CD4-positive, alpha-beta T cell treated with Interleukin-15 for 4 hours (primary cell): ENCODE measurements at places on chromosomes 16 and 17.

DNA sequence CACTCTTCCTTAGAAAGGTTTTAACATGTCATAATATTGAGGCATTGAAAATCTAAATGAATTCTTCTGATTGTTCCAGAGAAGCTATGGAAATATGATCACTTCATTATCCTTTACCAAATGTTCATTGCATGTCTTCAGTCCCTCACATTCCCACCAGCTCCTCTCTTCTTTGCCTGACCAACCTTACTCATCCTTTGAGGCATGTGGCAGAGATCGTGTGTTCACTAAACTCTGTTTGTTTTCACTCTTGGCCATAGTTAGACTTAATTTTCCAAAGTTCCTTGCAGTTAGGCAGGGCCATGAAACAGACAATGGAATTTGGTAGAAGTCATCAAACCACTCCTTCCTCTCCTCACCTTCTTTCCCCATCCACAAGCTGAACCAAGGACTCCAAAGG is 266.5 kb upstream of the HSBP1 start:
- DNase-seq, result no peak

DNA sequence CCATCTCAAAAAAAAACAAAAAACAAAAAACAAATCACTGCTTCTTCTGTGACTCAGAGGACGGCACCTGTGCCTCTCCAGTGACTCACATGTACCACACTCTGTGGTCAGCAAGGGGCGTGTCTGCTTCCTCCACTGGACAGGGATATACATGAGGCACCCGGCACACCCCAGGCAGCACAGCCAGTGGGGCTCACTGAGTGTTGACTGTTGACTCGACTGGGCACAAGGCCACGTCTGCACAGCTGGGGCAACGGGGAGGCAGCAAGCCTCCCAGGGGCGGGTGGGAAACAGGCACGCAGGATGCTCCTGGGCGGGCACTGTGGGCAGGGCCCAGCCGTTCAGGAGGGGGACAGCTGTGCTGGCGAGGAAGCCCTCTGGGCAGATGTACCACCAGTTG is 64.1 kb downstream of the TIMM22 start:
- peak; percentile 29 for DNase-seq

GRCh38 chr16:72221630-72222024 is 49.7 kb upstream of the PMFBP1 start:
- no peak for DNase-seq

- no peak for DNase-seq
These were observed 71.5 kb downstream of the WWP2 start for GRCh38 chr16:69833357-69834282.

DNA sequence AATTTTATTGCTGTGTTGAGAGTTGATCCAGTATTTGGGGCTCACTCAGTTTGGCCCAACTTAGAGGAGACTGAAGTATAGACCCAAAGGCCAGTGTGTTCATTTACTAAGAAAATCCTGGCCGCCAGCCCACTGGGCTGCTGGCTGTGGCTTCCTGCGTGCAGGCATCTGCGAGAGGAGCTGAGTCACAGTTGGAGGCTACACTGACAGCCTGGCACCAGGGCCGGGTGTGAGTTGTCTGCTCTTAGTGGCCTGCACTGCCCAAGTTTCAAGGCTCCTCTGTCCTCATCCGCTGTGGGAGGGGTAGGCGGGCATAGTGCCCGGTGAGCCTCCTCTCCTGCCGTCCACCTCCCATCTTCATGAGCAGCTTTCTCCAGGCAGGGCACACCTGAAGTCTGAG is 54.2 kb downstream of the PLD6 start:
- DNase-seq, result peak; percentile 28

- no peak for DNase-seq
These were observed 883 bp downstream of the USH1G start for GRCh38 chr17:74922172-74922571.

DNA sequence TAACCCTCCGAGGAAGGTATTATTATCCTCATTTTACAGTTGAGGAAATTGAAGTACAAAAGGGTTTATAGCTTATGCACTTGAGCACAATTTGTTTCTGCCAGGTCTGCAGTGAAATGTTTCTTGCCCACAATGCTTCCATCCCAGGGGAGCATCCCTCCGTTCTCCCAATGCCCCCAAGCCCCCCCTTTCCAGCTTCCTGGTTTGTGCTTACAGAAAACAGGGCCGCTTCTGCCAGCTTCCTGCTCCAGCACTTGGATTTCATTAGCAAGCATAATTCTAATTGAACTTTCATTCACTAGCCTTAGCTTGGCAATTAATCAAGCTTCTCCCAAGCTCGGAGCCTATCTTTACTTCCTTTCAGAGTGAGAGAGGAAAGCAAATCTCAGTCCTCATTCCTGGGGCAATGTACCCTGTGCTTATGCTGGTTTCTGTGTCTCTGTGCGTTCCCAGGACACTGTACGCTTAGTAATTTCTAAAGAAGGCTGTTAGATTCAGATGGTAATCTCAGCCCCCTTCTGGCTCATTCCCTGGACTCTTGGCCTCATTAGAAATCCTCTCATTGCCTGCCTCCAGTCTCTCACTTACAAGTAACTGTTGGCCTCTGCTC is 141.6 kb downstream of the HS3ST2 start:
- no peak for DNase-seq

- no peak for DNase-seq
These were observed 73.9 kb downstream of the RPGRIP1L start for GRCh38 chr16:53629607-53630312.

DNA sequence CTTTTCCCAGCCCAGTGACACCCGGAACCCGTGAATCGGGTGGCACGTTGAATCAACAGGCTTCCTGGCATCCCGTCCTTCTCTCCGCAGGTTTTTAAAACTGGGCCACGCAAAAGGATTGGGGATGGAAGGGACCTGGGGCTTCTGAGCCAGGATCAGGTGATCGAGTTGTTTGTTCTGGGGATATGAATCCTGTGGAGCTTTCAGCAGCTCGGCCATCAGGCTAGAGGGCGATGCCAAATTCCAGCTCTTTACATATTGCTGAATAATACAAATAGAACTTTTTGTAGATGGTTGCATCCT is 473 bp downstream of the SUPT6H start:
- DNase-seq, result no peak

- no peak for DNase-seq
These were observed 4.3 kb downstream of the ATP1B2 start for GRCh38 chr17:7654832-7655540.

DNA sequence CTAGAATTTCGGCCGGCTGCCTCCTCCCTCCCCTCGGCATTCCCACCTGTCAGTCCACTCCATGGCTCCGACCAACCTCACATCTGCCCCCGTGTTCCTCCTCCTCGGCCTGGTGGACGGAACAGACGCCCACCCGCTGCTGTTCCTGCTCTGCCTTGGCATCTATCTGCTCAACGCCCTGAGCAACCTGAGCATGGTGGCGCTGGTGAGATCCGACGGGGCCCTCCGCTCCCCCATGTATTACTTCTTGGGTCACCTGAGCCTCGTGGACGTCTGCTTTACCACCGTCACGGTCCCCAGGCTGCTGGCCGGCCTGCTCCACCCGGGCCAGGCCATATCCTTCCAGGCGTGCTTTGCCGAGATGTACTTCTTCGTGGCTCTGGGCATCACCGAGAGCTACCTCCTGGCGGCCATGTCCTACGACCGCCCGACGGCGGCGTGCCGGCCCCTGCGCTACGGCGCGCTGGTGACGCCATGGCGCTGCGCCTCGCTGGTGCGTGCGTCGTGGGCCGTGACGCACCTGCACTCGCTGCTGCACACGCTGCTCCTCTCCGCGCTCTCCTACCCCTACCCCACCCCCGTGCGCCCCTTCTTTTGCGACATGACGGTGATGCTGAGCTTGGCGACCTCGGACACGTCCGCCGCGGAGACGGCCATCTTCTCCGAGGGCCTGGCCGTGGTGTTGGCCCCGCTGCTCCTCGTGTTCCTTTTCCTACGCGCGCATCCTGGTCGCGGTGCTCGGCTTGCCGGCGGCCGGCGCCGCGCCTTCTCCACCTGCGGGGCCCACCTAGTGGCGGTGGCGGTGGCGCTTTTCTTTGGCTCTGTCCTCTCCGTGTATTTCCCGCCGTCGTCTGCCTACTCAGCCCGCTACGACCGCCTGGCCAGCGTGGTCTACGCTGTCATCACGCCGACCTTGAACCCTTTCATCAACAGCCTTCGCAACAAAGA is at the start of gene OR3A2:
Gene OR3A2 (minus strand): TSS at position 440 of the 948 bp plus-strand sequence.
- DNase-seq, result no peak

DNA sequence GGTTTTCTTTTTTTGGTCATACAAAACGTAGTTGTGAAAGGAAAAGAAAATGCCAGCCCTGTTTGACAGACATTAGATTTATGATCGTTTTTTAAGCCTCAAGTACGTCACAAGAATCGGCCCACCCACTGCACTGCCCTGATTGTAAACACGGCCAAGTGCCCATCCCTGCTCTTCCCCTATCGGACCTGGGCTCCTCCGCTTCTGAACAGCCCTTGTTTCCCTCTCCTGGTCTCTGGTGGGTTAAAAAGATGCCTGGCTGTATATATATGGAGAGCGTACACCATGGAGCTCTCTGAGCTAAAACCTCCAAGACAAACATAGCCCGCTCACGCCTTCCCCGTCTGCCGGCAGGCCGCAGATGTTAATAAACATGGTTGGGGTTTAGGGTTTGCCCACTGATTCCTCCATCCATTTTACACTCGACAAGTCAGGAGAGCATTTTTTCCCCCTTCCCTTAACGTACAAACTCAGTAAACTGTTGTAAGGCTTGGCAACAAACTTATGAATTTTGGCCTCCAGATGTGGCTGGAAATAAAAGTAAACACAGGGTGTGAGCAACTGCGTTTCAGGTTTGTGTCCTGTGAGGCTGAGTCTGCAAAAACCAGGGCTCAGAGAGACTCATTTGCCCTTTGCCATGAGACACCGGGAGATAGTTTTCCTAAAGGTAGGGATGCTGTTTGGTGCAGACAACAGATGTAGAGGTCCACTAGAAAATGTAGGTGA is 325.9 kb downstream of the SOX9 start:
- no peak for DNase-seq

DNA sequence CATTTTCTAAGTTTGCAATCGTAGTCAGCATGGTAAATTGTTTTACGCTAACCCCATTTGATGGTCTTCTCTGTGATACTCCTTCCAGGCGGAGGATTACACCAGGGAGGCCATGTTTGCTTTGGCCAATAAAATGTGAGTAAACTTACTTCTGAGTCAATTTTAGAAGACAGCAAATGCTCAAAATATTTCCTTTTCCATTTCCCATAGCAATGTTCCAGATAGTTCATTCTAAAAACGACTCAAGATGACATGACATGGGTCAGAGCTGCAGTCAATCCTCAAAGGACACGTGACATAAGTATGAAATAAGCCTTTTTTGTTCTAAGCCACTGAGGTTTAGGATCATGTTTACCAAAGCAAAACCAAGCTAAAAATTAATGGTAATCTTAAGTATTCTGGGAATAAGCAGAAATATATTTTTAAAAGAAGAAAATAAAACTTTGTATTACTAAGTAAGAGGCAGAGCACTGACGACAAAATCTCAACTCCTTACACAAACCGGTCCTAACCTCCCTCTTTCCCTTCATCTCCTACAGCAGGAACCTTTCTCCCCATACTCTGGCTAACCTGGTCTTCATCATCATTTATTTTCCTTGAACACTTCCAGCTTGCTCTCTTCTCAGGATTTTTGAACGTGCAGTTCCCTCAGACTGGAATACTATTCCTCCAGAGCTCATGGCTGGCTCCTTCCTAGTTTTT is 266.2 kb downstream of the CEP112 start:
- no peak for DNase-seq
